Activated CD4-positive, alpha-beta T cell treated with anti-CD3 and anti-CD28 coated beads for 24 hours (primary cell): ENCODE measurements at places on chromosomes 3 and 15.

DNA sequence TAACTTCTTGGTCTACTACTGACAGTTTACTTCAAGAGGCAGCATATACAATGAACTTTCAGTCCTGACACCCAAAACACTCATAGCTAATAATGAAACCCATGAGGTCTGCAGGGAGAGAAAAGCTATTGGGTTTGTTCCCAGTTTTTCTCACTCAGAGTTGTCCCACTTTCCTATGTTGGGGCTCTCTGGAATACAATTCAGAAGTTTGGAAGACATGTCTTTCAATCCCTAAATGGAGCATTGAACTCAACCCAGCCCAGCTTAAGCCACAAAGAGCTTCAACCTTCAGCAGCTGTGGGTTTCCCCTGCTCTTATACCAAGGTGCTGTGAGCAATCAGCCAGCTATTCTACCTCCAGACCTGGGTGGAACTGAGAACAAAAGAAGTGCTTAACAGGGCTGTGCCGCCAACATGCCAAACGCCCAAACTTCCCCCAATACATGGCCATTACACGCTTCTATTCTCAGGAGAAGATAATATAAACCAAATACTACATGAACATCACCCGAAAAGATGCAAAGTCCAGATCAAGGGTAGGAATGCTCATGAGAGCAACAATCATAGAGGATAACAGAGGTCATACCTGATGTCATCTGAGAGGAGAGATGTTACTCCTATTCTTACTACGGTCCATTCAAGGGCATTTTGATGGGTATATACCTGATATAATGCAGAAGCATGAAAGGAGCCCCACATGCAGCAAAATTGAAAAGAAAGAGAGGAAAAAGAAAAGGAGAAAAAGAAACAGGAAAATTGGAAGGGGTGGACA is 131.2 kb upstream of the TGFBR2 start:
- DNase-seq: no peak

- DNase-seq: no peak
Observed at GRCh38 chr3:42182555-42182954, 83.4 kb downstream of the CCK start.

GRCh38 chr3:54014067-54014466 is 108.3 kb upstream of the CACNA2D3 start:
- no peak for DNase-seq

- DNase-seq: no peak
Observed at GRCh38 chr15:38320866-38321265, 68.2 kb downstream of the SPRED1 start.

DNA sequence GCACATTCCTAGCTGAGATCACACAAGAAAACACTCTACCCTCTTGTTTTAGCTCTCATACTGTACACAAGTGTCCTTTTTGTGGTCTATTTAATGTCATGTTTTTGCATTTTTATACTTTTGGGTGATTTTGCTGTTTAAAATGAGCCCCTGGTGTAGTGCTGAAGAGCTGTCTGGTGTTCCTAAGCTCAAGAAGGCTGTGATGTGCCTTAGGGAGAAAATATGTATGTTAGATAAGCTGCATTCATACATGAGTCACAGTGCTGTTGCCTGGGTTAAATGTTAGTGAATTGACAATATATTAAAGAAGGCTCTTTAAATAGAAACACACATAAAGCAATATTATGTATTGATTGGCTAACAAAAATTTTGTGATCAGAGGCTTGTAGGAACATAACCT is 387.4 kb upstream of the C2CD4B start:
- no peak for DNase-seq

- no peak for DNase-seq
Observed at GRCh38 chr3:190692256-190692655, 170.2 kb downstream of the GMNC start.

- DNase-seq: no peak
Observed at GRCh38 chr15:39286706-39287105, 294.2 kb upstream of the THBS1 start.

GRCh38 chr3:192482391-192482790 is 244.9 kb downstream of the FGF12 start:
- no peak for DNase-seq

GRCh38 chr3:117873249-117873600 is 1161.4 kb downstream of the IGSF11 start:
- no peak for DNase-seq

DNA sequence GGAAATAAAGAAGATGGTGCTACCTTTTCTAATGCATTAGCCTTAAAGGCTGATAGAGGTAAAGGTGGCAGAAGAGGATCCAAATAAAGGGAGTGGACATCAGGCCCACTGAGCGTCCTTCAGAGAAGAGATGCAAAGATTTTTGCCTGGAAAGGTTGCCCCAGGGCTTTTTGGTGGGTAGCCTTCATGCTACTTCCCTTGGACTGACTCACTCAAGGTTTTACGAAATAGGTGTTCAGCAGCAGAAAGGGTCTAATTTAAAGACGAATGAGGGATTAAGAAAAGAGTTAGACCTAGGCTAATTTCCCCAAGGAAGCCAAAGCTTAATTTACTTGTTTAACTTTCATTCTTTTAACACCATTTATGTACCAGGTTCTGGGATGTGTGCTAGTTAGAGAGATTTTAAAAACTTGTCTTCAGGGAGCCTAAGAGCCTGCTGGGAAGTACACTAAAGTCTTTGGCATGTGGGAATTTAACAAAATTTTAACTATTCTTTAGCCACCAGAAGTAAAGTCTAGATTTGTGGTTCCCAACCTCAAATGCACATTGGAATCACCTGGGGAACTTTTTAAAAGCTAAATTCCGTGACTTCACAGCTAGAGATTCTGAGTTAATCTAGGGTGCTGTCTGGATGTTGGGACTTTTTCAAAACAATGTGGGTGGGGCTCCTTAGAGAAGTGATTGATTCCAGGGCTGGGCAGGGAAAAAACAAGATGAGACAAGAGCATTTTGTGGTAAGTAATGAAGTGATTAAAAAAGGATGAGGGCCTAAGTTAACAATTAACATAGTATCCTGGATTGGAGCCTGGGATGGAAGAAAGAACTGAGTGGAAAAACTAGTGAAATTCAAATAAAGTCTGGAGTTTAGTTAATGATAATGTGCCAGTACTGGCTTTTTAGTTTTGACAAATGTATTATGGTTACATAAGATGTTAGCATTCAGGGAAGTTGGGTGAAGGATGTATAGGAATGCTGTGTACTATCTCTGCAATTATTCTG is 3.4 kb downstream of the IL20RB start:
- DNase-seq: no peak

GRCh38 chr3:194270627-194271459 is 80.3 kb downstream of the CPN2 start:
- no peak for DNase-seq

GRCh38 chr15:47877836-47878235 is 160.5 kb downstream of the SEMA6D start:
- DNase-seq: no peak

GRCh38 chr3:184037816-184038215 is 6.3 kb downstream of the HTR3D start:
- DNase-seq: no peak

- DNase-seq: no peak
Observed at GRCh38 chr3:52682016-52682415, 3.7 kb downstream of the PBRM1 start.

DNA sequence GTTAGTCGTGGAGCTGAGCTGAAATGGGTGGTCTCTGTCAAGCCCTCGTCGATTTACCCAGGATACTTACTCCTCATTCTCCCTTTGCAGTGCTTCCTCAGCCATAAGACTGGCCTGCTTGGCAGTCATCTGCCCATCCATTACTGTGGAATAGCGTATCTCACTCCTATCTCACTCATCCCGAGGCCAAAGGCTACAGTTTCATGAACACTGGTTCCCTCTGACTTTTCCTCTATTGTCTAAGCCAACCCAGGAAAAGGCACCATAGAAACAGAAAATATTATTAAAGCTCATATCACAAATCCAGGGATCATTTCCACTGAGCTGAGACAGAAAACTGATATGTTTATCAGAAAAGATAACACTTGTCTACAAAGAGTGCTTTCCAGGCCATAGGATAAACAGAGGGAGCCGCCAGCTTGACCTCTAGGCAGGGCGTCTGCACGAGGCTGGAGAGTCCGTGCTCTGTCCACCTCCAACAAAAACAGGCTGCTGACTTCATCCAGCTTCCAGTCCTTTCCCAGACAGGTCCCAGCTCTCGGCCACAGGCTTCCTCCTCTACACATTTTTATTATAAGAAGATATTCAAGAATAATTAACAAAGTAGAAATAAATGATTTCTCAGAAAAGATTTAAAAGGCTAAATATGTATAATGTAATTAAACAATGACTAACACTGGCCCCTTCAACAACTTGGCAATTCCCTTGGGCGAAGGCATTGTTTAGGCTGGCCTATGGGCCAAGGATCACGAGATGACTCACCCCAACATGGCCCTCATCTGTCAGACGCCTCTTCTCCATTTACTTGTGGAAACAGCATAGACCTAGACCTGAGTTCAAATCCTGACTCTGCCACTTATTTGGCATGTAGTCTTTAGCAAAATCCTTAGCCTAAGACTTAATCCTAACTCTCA is 27.4 kb upstream of the BOC start:
- DNase-seq: no peak

GRCh38 chr15:65183865-65184159 is 1.3 kb downstream of the CLPX start:
- DNase-seq: no peak

- DNase-seq: no peak
Observed at GRCh38 chr3:85781806-85782205, 823.0 kb downstream of the CADM2 start.
